ENCODE measurements at places on chromosomes 4 and X. TPM values are rescaled to one million over a fixed set of nuclear protein-coding genes. Genes with fewer than 3 reads are reported as not detected.

GRCh38 chrX:38489341-38489740 lies 72.0 kb upstream of the TSPAN7 start:
- no peak for ATAC-seq

- ATAC-seq: peak; percentile 100
These were observed 1408.0 kb downstream of the RAPGEF2 start for GRCh38 chr4:160510928-160511327.

DNA sequence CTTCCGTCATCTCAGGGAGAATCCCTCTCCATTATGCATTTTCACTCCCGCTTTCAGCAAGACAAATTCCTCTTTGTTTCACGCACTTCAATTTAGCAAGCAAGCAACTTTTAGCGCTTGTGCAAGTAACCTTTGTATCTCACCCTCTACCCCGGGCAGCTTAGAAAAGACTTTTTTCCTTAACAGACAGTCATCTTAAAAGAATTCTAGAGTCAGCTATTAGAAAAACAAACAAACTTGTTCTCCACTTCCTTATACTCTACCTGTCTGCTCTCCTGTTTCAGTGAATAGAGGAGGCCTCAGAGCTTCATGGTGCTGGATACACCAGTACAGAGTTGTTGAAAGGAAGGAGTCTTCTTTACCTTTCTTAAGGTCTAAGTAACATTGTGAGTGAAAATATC lies 12.1 kb downstream of the TIGD2 start:
- ATAC-seq: no peak

GRCh38 chr4:148255344-148255720 lies 186.9 kb downstream of the NR3C2 start:
- no peak for ATAC-seq

DNA sequence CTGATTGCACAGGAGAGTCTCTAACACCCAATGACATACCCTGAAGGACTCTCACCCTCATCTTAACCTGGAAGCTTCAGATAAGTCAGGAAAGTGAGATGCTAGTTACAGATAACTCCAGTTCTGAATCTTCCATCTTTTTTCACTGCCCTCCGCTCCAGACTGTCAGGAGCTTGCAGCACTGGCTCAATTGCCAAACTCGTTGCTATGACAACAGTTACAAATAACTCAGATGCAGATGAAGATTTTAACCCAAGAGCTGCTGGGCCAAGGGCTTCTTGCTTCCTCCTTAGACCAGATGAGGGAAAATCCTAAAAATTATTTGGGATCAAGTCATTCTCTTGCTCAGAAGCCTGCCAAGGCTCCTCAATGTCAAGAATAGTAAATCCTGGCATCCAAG lies 109.1 kb upstream of the HUWE1 start:
- no peak for ATAC-seq

DNA sequence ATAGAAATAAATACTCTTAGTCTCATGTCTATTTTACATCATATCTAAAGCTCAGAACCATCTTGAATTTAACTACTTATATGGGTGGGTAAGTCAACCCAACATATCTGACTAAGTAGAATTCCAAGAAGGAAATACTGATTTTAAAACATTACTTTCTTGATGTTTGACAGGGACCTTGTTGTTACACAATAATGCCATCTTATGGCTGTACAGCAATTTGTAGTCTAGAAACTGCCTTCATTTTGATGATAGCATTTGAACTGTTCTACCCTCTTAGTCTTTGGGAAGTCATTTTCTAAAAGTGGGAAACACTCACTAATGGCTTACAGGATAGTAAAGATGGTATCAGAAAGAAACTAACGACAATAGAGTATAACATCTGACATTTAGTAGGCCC lies 929.5 kb downstream of the DMD start:
- ATAC-seq: no peak

- no peak for ATAC-seq
These were observed 275.2 kb downstream of the QDPR start for GRCh38 chr4:17236686-17237085.

DNA sequence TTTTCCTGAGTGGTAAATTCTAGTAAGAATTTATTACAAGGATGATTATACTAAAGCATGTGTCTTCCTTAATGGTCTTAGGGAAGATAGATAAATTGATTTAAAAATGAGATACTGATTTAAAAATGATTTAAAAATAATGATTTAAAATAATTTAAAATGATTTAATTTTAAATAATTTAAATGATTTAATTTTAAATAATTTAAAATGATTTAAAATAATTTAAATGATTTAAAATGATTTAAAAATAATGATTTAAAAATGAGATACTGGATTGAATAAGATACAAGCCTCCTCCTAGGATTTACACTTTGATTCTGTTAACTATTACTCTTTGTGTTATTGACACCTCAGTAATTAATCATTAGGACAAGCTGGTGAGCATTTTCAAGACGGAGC lies 59.0 kb downstream of the COX7B2 start:
- no peak for ATAC-seq

DNA sequence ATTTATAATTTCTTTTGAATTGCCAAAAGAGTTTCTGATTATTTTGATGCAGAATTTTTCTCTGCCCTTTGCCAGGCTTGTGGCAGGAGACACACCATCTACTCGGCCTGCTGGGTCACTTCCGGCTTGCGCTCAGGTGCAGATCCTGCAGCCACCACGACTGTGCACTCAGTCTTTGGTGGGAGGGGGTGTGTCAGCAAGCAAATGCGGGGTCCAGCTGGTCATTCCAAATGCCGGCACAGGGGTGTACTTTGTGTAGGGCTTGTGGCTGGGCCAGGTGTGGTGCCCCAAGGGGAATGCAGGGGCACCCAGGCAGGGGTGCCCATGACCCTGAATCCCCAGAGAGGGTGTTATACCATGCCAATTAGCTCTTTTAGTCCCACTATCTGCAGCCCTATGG lies 673.0 kb downstream of the TLL1 start:
- no peak for ATAC-seq

GRCh38 chr4:150126201-150126863 lies 48.1 kb downstream of the DCLK2 start:
- no peak for ATAC-seq

- ATAC-seq: no peak
These were observed 126.0 kb downstream of the GLRA3 start for GRCh38 chr4:174702979-174703478.

GRCh38 chrX:75746891-75747639 lies 38.0 kb downstream of the MAGEE2 start:
- peak; percentile 86 for ATAC-seq

DNA sequence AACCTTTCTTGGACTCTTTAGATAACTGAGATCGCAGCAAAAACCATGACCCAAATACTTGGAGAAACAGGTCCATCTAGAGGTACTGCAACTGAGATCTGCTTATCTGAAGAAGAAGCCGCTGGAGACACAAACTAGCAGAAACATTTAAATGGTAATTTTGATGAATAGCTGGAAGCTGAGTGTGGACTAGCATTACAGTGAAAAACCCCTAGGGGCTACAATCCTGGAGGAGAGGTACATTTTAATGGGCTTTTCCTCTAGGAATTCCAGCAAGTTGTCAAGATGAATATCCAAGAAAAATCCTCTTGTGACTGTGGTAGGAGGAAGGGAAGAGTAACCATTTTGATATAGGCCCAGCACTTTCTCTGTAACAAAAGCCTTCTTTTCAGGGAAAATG lies 592.5 kb upstream of the GRIA3 start:
- no peak for ATAC-seq

GRCh38 chr4:84286048-84286447 lies 213.0 kb downstream of the NKX6-1 start:
- ATAC-seq: no peak

- no peak for ATAC-seq
These were observed 40.6 kb downstream of the GUCY2F start for GRCh38 chrX:109441266-109441665.

DNA sequence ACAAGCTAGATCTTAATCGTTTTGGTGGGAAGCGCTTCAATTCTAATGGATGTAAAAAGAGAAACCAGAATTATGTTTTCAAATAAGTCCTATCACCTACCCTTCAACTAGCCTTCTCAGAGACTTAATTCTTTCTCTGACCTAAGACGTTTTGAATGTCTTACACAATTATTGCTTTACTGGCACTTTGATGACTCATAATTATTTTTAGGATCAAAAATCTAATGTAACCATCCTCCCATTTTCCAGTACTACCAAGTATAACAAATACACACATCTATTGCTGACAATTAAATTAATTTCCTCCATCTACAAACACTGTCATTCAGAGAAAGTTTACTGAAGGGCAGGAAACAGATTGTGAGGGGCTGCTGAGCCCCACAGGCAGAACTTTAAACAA lies 108.6 kb downstream of the PPP3CA start:
- ATAC-seq: peak; percentile 52

- peak; percentile 99 for ATAC-seq
These were observed 279.8 kb upstream of the BOD1L1 start for GRCh38 chr4:13907255-13907751.

GRCh38 chr4:90330546-90330945 lies 203.4 kb downstream of the CCSER1 start:
- ATAC-seq: no peak

GRCh38 chr4:168514249-168514852 lies 17.5 kb downstream of the PALLD start:
- ATAC-seq: no peak

- no peak for ATAC-seq
These were observed 70.7 kb upstream of the ANXA10 start for GRCh38 chr4:168021666-168022065.

DNA sequence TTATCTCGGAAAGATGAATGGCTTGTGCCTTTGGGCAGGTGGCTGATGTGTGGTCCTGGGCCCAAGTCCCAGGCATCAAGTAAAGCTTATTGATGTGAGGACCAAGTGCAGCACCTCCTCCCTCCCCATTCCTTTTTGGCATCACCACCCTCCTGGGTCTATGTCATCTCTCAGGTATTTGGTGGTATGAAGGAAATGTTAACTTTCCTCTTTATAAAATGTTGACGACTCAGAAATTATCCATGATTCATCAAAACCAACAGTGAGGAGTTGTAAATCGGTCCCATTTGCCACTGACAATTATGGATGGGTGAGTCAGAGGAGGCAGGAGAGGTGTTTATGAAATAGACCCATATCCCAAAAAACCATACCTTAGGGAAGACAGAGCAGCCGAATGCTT lies 229.4 kb upstream of the GATB start:
- ATAC-seq: no peak

DNA sequence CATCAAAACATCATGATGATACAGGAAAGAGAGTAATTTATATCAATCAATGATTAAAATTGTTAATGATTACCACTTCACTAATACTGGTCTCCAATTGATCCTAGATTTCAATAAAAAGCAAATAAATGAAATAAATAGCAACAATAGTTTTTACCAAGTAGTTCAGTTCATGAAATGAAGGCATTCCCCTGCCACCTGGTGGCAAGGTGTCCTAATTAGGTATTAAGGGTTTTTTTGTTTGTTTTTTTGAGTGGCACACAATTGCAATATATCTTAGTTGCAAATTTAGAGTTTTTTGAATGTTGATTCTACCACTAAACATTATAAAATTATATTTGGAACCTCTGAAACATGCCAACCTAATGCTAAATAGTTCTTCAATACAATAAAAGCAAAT lies 157.4 kb upstream of the PDE5A start:
- ATAC-seq: no peak

- peak; percentile 92 for ATAC-seq
These were observed 175.8 kb downstream of the COMMD8 start for GRCh38 chr4:47287735-47288134.

GRCh38 chrX:42955349-42955748 lies 177.4 kb upstream of the PPP1R2C start:
- ATAC-seq: no peak

- peak; percentile 86 for ATAC-seq
These were observed 736.9 kb upstream of the MAGEB2 start for GRCh38 chrX:29478336-29479069.

DNA sequence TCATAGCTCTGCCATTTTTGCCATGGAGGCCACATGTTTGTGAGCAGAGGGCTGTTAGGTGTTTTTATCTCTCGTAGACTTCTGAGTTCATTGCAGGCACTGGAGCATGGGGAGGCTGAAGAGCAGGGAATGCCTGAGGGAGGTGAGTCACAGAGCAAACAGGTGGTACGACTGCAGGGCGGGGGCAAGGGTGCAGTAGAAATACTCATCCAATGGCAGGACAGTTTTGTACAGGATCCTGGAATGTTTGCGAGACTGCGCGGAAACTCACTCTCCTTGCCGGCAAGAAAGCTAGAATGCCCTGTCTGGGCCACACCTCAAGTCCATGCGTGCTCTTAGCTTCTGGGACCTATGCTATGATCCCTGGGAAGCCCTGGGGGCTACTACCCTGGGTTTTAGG lies 20.0 kb upstream of the VCX2 start:
- peak; percentile 37 for ATAC-seq

GRCh38 chr4:38560768-38561558 lies 103.0 kb upstream of the KLF3 start:
- ATAC-seq: no peak

DNA sequence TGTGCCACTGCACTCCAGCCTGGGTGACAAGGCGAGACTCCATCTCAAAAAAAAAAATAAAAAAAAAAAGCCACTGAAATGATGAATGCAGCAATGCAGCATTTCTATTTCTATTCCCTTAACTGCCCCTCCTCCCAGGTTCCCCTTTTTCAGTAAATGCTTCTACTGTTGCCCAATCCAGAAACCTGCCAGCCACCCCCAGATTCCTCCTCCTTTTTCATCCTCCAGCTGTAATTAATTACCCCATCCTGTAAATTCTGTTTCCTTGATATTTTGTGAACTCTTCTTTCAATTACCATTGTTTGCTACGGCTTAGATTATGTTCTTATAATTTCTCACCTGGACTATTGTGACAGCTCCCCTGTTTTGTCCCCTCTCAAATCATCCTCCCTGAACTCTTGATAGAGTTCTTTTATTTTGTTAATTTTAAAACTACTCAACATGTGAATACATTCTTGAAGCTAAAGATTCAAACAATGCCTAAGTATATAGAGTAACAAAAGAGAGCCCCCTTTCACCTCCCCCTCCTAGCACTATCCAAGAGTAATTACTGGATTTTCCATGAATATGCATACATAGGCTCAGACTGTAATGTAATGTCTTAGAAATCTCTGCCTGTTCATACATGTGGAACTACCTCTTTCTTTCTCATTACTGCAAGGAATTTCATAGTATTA lies 140.6 kb upstream of the GPC4 start:
- no peak for ATAC-seq

- no peak for ATAC-seq
These were observed 625.6 kb upstream of the FAM241A start for GRCh38 chr4:111519683-111520082.

The PHOX2B gene
- total RNA-seq: 0.29 TPM

The ZNF280C gene
- total RNA-seq: 7.6 TPM

The CFI gene
- total RNA-seq: 246 TPM

The HTRA3 gene
- 82.0 TPM for total RNA-seq

The ARMCX1 gene
- total RNA-seq: 68.3 TPM

The NXF2B gene
- total RNA-seq: not detected

The ADH1B gene
- 1.2 TPM for total RNA-seq
